ENCODE measurements at places on chromosomes 3 and 15.

DNA sequence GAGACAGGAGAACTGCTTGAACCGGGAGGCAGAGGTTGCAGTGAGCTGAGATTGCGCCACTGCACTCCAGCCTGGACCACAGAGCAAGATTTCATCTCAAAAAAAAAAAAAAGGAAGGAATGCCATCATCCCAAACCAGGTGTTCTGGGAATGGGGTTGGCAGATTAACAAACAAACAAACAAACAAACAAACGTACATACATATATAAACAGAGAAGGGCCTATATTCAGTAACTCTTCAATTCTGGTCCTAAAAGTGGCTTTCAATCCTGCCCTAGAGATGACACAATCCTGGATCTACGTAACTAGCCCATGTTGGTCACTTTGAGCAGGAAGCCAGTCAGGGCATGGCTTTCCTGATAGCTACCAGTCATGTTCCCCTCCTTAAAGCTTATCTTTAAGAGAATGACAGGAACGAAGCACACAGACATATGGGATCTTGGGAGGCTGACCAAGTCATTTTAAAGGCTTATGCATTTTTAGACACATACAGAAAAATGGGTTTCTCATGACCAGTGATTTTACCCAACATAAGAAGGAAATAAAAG is 29.9 kb upstream of the RAB11A start:
- no peak for DNase-seq

DNA sequence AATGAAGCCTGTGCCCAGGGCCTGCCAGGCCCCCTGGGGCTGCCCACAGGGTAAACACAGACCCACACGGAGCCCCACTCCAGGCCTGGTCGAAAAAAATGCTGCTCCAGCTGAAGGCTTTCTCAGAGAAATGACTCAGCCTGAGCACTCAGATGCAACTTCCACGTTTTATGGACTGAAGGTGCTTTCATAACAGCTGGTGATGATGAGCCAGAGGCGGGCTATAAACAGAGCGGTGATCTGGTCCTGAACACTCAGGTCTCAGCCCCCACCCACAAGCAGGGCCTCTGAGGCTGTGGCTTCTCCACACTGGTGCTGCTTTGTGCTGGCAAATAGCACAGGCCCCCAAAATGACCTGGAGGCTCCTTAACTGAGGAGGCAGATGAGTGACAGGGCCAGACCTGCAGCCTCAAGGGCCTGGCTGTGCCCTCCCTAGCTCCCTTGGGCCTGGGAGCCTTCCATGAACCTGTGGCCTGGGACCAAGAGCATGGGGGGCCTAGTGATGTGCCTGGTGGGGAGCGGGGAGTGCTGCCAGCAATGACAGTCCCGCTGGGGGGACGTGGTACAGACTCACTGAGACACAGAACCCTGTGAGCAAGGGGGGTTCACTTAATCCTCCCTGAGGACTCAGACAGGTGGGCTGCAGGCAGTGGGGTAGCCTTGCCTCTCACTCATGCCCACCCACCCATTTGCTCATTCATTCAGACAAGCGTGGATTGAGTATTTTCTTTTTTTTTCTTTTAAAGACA is 23.0 kb upstream of the FURIN start:
- no peak for DNase-seq

- no peak for DNase-seq
These were observed 78.7 kb downstream of the SLC6A1 start for GRCh38 chr3:11071096-11071755.

DNA sequence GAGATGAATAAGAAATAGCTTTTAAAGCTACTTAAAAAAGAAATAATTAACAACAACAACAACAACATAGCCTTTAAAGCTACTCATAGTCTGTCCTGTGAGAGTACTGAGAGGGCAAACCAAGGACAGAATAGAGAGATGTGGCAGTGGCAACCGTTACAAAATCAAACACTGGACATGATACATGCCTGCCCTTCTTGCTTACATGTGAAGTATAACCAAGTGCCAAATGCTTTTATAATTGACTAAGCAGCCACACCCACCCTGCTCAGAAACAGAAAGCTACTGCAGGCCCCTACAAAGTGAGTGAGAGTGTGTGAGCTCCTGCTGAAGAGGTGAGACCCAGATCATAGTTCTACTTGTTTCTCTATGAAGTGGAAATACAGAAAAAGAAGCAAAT is 38.4 kb downstream of the NDUFB4 start:
- DNase-seq, result no peak

DNA sequence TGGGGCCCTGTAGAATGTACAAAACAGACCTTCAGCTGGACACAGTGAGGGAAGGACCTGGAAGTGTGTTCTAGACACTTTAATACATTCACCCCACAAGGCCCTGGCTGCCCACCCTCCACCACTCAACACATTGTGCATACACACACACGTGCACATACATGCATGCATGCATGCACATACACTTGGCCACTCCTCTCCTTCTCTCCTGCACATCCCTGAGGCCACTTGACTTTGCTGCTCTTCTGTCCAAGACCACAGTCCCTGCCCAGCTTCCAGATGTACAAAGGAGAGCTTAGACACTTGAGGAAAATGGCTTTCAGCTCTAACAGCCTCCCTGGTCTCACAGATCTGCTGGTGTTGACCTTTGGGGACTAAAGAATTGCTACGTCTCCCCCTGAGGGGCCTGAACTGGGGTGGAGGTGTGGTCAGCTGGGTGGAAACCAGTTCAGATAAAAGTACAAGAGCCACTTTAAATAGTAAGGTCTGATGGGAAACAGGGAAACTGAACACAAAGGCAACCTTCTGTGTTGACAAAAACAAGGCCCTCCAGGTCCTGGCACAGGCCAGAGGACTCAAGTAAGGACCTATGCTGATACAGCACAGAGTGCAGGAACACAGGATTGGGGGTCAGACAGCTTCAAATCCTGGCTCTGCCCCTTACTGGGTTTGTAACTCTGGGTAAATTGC is 24.8 kb upstream of the NOX5 start:
- no peak for DNase-seq

DNA sequence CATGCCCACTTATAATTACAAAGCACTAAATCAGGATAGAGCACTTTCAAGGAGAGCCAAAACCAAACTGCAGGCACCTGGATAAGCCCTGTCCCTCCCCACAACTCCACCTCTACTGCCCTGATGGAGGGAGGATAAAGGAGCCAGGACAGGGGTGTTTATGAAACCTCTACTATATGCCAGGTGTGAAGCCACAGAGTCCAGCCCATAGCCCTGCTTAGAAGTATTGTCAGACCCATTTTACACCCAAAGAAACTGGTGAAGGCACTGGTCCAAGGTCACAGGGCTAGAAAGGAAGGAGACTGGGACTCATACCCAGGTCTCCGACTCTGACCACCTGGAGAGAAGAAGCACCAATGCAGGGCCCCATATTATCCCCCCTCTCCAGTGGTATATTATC is 48.7 kb downstream of the SH3BP5 start:
- no peak for DNase-seq

- no peak for DNase-seq
These were observed 126.5 kb upstream of the DLG1 start for GRCh38 chr3:197424674-197425484.

Data from activated naive CD4-positive, alpha-beta T cell (primary cell).